ENCODE measurements at places on chromosomes 2 and 18.

DNA sequence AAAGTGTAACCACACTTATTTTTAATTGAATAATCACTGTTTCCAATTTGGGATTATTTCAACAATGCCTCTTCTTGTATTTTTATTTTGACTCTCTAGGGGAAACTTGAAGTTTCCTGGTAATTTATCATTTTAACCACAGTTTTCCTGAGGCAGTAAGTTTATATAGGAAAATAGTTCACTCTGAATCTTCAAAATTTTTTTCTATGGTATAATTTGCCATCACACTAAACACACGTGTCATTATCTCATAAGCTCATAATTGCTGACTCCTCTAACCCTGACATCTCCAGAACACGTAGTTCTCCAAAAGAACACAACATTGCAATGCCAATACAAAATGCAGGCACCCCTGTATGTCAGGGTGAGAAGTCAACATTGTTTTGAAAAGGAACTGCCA, 102.2 kb upstream of the FZD7 start:
- DNase-seq, result no peak

DNA sequence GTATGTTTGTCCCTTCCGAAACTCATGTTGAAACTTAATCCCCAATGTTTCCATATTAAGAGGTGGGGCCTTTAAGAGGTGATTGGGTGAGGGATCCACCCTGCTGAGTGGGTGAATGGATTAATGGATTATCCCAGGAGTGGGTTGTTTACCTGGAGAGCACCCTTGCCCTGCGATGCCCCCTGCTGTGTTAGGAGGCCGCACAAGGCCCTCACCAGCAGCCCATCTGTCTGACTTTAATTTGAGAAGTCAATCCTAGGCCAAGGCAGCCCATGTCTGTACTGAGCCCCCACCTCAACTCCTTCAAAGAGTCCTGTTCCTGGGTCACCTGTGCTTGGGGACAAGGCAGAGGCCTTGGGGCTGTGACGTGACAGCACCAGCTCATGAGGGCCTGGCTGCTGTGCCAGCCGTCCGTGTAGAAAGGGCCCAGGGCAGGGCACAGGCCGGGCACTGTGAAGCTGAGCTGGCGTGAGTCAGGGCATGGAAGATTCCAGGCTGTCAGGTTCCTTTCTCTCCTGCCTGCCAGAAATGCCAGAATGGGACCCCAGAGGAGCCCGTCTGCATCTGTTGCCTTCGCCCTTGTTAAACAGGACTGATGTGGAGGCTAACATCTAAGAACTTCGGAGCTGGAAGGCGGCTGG, 21.3 kb upstream of the TAF1B start:
- no peak for DNase-seq

DNA sequence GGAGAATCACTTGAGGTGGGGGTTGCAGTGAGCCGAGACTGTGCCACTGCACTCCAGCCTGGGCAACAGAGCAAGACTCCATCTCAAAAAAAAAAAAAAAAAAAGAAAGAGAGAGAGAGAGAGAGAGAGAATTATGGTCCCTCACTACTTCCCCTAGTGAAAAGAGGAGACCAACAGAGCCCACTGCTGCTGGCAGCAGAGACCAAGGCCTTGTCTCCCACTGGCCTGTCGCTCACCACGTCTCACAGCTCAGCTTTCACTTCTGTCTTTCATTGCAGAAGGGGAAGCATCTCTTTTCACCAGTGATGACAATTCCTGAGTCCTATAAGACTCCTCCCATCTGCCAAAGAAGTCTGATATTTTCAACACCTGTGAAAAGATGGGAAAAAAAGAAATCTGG, 81.3 kb downstream of the CLHC1 start:
- no peak for DNase-seq

DNA sequence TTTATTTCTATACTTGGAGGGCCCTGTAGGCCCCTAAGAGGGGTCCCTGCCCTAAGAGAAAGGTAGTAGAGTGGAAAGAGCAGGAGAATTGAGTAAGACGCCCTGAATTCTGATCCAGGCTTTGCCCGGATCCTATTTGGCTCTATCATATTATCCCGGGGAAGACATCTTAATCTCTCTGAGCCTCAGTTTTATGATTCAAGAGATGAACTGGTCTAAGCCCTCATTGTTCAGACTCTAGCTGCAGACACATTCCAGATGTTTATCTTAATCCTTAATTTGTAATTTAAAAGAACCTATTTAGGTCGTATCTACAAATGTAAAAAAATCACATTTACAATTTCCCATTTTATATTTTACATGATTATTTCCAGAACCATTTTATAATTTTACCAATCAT, 220.1 kb downstream of the AGPS start:
- no peak for DNase-seq

GRCh38 chr2:217064234-217065011, 204.6 kb upstream of the TNP1 start:
- peak; percentile 79 for DNase-seq

DNA sequence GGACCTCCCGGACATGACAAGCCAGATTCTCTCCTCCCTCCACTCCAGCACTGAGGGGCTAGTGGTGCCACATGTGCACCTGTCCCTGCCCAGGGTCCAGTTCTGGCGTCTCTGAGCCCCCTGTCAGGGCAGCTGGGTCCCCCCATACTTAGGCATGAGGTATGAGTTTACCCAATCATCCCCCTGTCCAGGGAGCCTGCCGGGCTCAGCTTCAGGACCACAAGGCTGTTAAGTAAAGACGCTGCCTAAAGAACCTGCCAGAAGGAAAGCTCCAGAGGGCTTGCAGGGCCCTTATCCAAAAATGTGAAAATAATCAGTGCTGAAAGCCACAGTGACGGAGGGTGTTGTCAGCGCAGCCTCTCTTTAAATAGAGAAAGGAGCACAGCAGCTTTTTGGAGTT, 40.0 kb downstream of the SH3BP4 start:
- no peak for DNase-seq

DNA sequence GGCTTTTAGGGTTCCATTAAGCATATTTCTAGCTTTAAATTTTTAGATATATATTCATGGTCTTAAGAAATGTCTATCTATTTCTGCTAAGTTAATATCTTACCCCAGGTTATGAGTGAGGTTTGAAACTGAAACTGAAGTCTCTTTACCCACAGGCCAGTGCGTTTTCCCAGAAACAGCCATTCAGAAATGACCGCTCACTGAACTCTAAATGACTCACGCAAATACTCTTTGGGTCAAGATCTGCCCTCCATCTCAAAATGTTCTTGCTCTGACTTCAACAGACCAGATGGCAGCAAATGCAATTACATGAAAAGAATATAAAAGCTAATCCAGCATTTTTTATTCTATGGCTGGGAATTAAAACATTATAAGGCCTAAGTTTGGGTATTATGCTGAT, 315.2 kb downstream of the TDRD15 start:
- no peak for DNase-seq

DNA sequence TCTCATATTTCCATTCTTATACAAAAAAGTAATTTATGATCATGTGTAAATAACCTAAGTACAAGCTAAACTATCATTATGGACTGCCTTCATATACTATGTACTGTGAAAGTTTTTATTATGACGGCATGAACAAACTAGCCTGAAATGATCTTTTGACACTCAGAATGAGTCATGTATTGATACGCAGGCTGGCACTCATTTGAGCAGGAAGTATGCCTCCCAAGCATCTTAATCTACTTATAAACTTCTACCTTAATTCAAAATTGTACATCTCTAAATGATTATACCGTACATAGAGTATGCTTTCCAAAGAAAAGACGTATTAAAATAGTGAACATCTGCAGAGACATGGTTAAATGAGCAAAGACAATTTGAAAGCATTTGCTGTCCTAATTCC, 207.1 kb upstream of the SPOPL start:
- DNase-seq, result no peak

DNA sequence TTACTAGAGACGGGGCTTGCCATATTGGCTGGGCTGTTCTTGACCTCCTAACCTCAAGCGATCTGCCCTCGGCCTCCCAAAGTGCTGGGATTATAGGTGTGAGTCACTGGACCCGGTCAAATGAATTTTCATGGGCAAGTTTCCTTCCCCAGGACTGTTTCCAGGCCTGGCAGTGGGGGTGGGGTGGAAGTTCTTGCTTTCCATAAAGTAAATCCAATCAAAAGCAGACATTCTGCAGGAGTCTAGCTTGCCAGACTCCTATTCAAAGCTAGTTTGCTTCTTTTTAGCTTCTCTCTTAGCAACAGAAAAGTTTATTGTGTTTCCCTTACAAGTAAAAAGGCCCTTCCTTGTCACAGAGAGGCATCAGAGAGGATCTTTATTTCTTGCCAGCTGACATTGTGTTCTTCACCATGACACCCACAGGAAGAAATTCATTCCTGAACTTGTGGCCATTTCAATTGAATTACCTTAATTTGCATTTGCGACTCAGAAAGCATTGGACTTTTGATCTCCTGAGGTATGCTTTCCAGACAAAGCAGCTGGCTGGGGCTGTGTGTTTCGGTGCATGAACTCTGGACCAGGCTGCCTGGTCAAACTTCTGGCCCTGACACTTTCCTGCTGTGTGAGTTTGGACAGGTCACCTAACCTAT, 37.9 kb downstream of the LYPD1 start:
- DNase-seq, result no peak

DNA sequence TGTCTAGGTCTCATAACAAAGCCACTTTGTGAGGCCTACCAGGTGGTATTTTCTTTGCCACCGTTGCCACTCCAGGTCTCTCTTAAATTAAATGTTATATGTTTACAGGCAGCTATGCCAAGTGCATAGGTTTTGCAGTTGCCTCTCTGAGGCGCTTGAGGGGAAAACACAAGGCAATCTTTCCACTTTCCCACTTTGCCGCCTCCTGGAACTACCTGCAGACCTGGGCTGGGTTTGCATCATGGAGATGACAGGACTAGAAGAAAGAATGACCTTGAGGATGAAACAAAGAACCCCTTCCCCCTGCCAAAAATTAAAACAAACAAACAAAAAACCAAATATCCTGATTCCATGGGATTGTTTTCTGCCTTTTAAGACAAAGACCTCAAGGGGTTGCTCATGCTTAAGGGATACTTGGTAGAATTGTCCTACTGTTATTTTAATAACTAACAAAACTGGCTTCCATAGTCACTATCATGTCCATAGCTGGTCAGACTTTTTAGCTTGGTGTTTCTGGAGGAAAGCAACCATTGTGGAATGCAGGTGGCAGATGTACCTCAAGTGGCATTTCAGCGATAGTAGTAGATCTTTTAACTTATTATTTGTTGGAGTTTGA, 159.9 kb downstream of the PRPF40A start:
- DNase-seq, result no peak

- no peak for DNase-seq
Measured at GRCh38 chr2:181420259-181421130, 36.7 kb upstream of the ITGA4 start.

- DNase-seq, result no peak
Measured at GRCh38 chr2:114714313-114714712, 271.9 kb downstream of the DPP10 start.
